ENCODE measurements at places on chromosomes 3 and 15.
A peak's percentile ranks its signal among the peaks of the same experiment; 100 is the strongest.

DNA sequence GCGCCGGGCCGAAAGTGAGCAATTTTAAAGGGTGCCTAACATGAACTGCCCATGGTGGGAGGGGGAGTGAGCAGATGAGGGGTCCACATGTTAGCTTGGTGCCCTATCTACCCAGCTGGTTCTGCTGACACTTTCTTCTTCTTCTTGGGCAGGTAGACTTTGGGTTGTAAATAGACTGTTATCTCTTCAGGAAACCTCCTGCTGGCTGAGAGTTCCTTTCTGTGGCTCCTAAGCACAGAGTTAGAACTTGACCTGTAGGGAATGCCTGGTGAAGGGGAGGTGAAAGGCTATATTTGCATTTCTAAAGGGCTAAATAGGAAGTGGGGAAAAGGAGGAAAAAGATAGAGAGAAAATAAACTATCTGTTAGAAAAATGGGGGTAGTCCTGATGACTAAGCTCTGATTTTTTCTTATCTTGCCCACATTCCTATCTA, 521.4 kb upstream of the TGFBR2 start:
- DNase-seq = no peak

DNA sequence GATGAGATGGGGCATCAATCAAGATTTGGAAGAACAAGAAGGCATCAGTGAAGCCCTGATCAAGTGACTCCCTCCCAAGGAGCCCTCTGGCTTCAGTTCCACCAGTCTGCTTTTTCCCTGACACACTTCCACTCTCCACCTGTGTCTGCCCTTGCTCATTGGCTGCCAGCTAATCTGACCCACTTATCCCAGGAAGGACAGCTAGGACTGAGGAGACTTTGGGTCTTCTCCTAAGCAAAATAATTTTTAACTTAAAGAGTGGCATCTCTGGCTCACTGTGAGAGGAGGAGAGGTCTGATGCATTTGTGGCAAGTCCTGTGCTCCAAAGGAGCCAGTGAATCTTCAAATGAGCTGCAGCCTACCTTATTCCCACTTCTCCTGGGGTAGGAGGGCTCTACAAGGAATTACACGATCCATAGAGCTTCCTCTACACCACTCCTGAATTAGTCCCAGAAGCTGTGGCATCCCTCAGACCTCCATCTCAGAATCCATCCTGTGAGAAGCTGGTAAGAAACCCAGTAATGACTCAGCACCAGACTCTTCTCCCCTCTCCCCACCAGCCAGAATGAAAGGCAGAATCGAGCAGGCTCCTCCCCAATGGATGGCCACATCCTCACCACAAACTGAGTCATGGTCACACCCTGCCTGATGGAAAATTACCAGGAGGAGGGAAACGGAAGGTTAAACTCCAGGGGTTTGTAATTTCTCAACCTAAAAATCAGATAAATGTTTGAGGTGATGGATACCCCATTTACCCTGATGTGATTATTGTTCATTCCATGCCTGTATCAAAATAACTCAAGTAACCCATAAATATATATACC, 6.3 kb upstream of the PKM start:
- DNase-seq = no peak

GRCh38 chr3:117722856-117723255, 1013.3 kb downstream of the TUSC7 start:
- no peak for DNase-seq

DNA sequence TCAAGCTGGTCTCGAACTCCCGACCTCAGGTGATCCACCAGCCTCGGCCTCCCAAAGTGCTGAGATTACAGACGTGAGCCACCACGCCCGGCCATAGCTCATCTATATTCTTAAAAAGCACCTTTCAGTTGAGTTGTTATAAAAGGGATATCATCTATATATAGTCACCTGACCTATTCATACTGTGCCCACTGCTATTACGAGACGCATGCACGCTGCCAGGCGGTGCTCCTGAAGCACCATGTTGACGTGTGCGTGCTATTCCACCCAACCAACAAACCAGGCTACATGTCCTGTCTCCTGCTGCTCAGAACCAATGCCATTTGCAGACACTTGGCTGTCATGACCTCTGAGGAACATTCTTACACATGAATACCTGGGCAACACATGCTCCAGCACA, 17.6 kb downstream of the CYFIP1 start:
- no peak for DNase-seq

DNA sequence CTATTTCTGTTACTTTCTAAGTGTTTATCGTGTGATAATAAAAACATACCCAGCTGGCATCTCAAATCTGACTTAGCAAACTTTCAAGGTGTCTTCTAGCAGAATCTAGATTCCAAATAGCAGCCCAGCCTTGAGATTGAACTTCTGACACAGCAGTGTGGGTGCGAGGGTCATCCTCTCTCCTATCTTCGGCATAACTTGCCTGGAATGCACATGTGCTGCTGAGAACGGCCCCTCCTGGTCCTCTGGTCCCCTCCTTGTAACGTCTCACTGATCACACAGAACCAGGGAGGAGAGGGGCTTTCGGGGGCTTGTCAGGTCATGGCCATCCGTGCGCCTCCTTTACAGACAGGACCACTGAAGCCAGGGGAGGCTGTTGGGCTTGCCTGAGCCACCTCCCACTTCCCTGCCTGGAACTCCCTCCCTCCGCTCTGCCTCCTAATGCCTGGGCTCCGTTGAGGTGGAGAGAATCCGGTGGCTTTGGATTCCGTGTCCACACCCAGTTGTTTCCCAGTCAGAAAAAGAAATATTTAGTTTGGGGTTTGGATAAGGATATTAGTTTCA, 344.4 kb upstream of the C2CD4B start:
- DNase-seq = no peak

- no peak for DNase-seq
These were observed 50.2 kb downstream of the IMPG2 start for GRCh38 chr3:101270149-101270548.

- no peak for DNase-seq
These were observed 58.5 kb downstream of the GRIP2 start for GRCh38 chr3:14481646-14482036.

DNA sequence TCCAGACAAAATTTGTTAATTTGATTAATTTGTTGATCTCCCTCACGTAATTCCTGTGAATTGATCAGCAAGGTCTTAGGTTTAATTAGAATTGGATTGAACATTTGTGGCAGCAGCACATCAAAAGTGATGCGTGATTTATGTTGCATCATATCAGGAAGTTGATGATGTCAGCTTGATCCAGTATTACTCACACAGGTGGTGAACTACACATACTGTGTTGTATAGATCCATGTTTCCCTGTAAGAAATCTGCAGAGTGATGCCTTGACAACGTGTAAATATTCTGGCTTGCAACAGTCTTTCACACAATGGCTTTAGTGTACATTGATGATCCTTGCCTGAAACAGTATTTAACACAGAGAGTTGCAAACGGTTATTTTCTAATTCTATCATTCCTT, 200.4 kb downstream of the ADAMTSL3 start:
- DNase-seq = no peak

DNA sequence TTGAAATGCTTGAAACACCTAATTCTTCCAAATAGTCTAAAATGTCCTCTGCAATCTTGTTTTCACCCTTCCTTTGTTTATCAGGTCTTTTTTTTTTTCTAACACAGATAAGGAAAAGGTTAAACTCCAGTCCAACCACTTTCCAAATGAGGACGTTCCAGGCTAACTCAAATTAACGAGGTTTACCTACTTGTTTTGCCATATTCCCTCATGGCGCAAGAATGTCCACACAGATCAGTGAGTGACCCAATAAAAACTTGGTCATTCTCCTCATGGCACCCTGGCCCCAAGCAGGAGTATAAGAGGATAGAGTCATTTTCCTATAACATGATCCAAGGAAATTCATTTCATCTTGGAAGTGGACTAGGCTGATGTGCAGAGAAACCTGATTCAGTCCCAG, 6.6 kb upstream of the LIPC start:
- DNase-seq = no peak

DNA sequence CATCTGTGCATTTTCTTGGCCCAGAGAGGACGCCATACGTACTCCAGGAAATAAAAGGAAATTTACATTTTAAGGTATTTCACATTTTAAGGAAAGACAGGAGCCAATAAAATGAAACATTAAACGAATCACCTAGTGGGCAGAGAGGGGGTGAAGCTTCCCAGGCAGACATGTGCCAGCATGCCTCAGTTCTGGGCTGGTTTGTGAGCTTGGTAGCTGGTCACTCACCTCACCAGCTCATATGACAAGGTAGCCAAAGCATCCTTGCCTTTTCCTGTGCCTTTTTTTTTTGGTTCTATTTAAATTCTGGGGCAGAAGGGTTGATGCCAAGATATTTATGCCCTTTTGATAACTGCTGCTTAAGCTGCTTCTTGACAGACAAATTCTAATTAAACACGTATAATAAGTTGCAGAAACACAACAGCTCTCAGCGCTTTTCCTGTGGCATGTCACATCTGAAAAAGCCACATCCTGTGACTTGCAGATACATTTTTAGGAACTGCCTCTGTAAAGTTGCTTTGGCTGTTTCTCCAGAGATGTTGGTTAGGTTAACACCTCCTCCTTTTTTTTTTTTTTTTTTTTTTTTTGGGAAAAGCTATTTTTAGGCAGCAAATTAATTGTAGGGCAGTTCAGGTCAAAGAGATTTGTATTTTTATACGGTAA, 218.6 kb downstream of the PDCD6IP start:
- no peak for DNase-seq

- DNase-seq = no peak
These were observed 695.4 kb downstream of the FHIT start for GRCh38 chr3:60555686-60556354.

- DNase-seq = peak; percentile 28
These were observed 18.3 kb upstream of the MYH15 start for GRCh38 chr3:108528459-108529252.

DNA sequence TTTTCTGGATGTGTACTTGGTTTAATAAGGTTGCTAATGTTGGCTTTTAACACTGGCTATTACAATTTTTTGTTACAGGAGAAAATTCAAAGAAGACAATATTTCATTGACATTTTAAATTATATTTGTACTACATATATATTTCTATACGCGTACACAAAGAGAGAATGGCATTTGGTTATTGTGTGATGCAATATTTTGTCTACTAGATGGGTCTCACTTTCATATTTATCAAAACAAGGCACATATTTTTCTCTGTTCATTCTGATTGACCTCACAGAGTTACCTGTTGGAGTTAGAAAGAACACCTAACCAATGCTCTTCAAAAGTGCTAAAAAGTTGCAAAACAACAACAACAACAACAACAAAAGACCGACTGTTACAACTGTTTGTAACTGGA, 50.2 kb upstream of the VGLL3 start:
- no peak for DNase-seq

- DNase-seq = peak; percentile 60
These were observed 95.4 kb downstream of the PLOD2 start for GRCh38 chr3:146065573-146066006.

DNA sequence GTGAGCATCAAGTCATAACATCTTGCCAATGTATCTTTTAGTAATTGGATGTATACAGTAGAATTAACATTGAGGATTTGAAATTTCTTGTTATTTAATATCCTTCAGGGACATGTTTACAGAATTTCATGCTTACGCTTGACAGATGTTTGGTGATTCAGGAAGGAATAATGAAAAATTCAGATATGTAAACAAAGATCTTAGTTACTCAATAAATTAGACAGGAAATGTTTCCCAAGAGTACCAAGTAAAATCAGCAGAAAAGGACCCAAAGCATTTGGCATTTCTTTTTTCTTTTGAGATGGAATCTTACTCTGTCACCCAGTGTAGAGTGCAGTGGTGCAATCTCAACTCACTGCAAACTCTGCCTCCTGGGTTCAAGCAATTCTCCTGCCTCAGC, 4.7 kb upstream of the COL6A5 start:
- DNase-seq = no peak

DNA sequence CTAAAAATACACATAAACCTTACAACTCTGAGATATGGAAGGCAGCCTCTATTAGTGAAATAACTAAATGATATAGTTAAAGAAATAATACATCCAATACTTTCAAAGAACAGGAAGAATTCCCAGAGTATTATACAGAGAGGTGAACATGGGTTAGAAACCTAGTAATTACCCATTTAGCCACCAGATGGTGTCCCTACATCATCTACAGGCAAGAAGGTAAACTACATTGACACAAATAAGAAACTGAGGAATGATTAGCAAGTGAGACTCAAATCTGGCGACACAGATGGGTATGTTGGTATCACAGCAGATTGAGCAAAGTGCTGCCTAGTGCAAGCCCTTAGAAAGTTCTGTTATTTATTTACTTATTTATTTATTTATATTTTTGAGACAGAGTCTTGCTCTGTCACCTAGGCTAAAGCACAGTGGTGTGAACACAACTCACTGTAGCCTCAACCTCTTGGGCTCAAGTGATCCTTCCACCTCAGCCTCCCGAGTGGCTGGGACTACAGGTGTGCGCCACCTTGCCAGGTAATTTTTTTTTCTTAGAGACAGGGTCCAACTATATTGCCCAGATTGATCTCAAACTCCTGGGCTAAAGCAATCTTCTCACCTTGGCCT, 28.2 kb downstream of the NEK4 start:
- peak; percentile 8 for DNase-seq

GRCh38 chr3:66472313-66473134, 28.3 kb downstream of the LRIG1 start:
- no peak for DNase-seq

GRCh38 chr15:56126409-56126808, 117.3 kb downstream of the RFX7 start:
- no peak for DNase-seq

DNA sequence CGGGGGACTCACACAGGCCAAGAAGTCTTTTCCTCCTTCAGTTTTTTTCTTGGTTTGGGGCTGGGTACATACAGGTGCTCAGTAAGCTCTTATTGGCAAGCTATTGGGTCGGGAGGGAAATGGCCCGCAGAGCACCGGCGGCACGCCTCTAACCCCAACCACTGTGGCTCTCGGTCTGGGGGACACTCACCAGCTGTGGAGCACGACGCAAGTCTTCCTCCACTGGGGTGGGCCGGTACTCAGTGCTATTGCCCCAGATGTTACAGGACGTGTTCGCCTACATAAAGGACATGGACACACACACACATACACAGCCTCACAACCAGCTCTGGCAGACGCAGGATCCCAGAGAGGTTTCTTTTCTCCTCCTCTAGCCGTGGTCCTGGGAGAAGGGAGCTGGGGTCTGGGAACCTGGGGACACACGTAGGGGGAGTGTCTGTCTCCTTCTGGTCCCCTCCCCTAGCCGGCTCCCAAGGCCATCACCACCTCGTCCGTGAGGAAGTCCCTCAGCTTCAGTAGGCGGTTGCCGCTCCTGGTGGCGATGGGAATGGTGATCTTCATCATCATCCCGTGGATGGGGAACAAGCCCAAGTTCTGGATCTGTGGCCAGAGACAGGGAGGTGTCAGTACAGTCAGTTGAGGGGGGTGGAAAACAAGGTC, 33.4 kb downstream of the FEM1B start:
- DNase-seq = no peak

- DNase-seq = peak; percentile 80
These were observed 33.4 kb upstream of the RAD18 start for GRCh38 chr3:8996681-8997121.

DNA sequence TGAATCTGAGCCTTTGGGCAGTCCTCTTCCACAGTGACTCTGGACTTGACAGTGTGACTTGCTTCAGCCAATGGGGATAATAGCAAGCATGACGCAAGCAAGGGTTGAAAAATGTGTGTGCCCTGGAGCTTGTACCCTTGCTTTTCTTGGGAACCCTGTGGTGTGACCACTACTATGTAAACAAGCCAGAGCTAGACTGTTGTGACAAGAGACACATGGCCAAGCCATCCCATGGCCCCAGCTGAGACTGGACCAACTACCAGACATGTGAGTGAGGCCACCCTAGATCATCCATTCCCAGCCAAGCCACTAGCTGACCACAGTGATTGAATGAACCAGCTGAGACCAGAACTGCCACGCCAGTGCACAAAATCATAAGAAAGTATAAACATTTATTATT, 11.8 kb downstream of the MYO1E start:
- DNase-seq = no peak

- no peak for DNase-seq
These were observed 87.1 kb upstream of the SLITRK3 start for GRCh38 chr3:165283328-165283727.
